ENCODE measurements at places on chromosomes 7 and 10.

DNA sequence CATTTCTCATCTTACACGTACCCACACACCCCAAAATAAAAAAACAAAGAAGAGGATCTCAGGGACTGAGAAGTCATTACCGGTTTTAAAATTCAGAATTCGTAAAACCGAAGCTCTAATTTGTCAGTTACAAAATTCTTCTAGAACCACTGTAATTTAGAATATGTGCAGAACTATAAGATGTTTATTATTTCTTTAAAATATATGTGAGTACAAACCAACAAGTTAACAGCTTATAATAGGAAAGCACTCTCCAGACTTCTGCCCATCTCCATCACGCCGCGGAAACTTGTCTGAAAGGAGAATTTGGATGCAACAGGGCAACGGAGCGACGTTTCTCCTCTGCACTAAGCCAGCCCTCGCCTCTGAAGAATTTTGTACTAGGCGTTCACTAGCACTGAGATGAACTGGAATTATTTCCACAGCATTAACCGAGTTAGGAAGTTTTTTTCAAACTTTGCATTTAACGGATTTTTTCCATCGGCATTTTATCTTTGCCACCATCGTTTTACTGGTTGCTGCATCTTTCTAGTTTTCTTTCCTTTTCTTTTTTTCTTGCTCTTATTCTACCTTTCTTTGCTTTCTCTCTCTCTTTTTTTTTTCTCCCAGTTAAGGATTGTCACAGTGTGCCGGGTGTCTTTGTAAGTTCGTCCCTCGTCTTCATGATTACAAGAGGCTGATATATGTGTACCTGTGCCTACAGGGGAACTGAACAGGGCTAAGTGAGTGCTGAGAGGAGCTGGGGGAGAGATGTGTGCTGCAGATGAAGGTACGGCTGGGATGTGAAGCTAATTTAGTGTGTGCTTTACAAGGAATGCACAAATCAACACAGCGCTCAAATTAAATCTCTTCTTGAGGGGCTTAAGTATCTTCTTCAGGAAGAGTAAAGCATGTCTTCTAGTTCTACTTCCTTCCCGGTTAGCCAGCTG is 295.9 kb upstream of the NFE2L3 start:
- no peak for DNase-seq

DNA sequence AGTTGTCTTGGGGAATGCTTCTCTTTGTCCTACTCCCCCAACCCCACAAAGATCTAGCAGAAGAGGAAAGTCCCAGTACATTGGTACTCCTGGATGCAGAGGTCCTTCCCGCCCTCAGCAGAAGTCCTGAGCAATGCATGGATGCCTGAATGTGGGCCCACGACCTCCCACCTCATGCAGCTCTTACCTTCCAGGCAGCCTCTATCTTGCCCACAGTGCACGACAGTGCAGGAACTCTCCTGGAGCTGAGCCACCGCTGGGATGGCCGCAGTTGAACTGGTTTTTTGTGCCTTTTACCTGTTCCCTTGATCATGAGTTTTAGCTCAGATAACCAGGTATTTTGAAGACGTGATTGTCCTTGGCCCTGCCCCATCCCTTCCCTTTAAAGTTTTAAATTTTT is 37.9 kb downstream of the LRRC4 start:
- DNase-seq: no peak

DNA sequence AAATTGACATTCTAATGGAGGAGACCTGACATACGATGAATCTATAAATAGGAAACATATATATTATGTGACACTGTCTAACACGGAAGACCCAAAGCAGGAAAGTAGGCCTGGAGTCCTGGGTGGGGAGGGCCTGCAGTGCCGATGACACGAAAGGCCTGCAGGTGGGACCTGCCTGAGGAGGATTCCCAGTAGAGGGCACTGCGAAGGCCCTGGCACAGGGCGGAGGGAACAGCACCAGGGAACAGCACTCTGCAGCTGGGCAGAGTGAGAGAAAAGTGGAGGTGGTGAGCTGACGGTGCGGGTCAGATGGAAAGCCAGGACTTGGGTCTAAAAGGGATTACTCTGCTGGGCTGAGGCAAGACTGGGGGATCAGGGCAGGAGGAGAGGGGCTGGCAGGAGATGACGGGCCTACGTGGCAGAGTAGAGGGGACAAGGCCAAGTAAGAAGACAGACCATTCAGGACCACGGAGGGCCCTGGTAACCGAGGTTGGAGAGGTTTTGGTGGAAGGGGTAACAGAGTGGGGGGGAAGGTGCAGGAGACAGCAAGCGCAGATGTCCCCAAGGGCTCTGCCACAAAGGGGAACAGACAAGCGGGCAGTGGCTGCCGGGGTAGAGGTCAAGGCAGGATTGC is 8.1 kb downstream of the ZNF746 start:
- DNase-seq: no peak

DNA sequence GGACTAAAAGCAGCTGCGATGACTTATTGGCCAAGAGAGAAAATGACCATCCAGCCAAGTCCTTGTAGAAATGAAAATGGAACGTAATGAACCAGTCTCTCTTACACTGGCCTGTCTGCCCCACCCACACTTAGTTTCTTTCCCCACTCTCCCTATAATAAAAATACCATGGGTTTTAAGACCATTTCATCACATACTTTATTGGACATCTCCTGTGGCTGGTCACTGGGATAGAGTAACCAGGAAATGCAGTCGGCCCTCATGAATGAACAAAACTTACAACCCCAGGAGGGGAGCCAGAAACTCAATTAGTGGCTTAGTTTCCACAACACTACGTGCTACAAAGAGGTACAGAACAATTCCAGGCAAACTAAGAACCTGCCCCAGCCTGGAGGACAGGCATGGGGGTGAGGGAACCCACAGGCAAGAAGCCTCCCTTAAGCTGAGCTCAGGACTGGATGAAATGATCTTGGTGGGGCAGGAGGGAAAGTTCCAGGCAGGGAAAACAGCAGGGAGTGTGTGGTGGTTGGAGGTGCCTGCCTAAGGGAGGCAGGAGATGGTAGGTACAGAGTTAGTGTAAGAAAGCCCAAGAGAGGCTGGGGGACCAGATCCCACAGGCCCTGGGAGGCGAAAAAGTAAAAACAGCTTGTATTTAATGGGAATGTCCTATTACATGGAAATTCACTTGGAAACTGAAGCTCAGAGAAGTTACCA is 29.6 kb downstream of the MKI67 start:
- no peak for DNase-seq

- DNase-seq: no peak
Observed at GRCh38 chr10:9910446-9910845, 1107.2 kb upstream of the CELF2 start.

GRCh38 chr7:108402865-108403264 is 53.4 kb downstream of the NRCAM start:
- no peak for DNase-seq

GRCh38 chr10:6607182-6607581 is 27.1 kb upstream of the PRKCQ start:
- DNase-seq: no peak

DNA sequence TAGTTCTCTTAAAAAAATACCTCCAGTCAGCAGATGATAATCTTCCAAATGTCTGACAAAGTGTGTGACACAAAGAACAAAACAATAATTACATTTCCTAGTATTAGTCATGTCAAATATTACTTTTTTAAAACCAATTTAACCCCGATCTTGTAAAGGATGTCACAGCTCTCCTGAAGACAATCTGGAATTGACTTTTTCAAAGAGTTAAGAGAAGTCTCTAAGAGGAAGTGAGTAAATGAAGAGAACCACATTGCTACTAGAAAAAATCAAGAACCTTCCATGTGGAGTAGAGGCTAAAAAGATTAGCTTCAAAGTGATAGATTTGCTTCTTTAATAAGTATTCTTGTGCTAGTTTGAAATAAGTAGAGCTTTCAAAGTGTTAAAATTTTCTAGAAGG is 218.2 kb upstream of the IMMP2L start:
- DNase-seq: no peak

GRCh38 chr7:48091506-48092433 is 2.7 kb downstream of the UPP1 start:
- DNase-seq: no peak

GRCh38 chr10:521261-522250 is 167.9 kb downstream of the DIP2C start:
- no peak for DNase-seq

GRCh38 chr7:11458736-11459483 is 373.1 kb downstream of the THSD7A start:
- DNase-seq: no peak

- no peak for DNase-seq
Observed at GRCh38 chr7:25844102-25844870, 307.7 kb upstream of the NFE2L3 start.

DNA sequence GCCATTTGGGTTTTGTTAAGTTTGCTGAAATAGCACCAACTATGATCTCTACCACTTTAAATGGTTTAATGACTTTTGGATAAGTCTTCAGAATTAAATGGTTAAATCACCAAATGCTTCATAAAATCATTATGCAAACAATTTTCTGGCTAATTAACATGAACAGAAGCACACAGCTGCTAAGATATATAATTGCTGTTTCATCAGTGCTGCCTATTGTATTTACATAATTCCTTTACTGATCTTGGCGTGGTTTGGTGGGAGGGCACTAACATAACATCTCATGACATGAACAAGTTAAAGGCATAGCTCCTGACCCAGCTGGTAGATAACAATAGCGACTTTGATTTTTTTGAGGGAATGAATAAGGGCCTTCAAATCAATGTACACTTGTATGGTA is 94.1 kb downstream of the FZD1 start:
- no peak for DNase-seq

DNA sequence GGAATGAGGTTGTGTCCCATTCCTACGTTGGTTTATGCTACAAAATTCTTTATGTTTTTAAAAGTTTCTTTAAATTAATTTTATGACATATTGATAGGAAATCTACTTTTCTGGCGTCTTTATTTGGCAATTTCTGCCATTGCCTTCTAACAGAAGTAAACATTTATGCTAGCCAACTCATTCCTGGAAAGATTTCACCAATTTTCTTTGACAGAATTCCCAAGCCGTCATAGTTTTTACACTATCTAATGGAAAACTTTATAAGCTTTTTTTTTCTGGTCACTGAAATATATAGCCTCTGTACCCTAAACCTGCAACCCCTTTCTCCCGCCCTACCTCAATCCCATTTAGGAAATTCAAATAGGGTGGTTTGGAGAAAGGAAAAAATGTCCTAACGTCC is 6.1 kb upstream of the TCAF1 start:
- no peak for DNase-seq

DNA sequence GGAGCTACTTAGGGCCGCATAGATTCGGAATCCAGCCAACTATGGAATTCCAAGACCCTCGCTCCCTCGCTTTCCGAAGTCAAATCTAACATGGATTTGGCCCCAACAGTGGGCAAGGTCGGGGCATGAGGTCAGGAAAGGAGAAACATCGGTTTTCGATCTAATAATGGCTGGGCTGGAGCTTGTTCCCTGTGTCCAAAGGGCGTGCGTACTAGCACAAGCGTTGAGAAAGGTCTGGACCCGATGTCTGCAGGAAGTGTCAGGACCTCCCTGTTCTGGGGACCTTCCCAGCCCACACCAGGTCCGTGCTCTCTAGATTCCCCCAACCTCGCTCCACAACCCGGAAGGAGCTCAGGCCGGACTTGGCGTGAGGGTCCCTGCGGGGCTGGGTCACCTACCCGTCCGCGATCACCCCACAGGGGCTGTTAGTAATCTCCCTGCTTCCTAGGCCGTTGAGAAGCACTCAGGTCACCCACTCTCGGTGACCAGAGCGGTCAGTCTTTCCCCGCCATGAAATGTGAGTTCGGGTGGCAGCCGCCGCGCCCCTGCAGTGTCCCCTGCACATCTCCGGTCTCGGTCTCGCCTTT is 4.8 kb downstream of the FEZF1 start:
- DNase-seq: no peak

DNA sequence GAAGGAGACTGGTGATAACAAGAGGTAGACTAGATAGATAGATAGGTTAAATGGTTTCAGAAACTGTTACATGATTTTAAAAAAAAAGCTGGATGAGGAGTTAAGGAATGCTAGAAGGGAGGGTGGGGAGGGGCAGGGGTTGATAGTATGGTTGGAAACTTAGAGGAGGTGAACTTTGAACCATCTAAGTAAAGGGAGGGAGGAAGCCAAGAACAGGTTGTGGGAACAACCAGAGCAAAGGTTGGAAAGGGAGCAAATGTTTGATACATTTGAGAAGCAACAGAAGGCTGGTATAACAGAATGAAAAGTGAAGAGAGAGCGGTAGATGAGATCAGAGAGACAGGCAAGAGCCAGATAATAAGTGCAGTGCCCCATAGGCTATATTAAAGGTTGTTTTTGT is 224.8 kb downstream of the FOXP2 start:
- no peak for DNase-seq

DNA sequence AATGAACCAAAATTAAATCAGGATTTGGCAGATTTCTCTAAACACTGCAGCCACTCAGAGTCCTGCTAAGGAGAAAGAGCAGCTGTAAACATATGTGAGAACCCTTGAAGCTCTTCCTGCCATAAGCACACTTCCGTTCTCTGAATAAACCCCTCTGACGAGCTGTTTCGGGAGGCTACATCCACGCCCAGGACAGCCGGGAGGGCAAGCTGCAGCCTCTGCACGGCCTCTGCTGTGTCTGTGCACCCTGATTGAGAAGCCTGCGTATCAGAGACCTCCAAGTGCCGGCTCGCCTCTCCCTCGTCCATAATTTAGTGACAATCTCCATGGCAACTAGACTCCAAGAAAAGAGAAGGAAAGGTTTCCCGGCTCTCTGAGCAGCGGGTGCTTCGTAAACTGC is 114.4 kb downstream of the PTPRN2 start:
- no peak for DNase-seq

DNA sequence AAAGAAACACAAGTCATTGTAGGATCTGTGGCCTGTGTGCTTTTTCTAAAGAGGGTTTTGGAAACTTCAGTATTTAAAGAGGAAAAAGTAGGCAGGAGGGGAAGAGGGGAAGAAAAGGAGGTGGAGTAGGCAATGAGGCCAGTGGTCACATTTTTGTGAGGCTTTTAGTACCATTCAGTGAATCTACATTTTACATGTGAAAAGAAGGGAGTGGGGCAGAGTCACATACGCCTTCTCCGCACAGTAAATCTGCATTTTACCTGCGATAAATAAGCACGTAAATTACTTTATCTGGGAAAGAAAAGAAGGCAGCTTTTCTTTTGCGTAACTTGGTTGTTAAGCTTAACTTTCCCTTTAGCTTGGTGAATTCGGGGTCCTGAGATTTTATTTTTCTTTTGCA is 13.2 kb downstream of the CHST12 start:
- no peak for DNase-seq

DNA sequence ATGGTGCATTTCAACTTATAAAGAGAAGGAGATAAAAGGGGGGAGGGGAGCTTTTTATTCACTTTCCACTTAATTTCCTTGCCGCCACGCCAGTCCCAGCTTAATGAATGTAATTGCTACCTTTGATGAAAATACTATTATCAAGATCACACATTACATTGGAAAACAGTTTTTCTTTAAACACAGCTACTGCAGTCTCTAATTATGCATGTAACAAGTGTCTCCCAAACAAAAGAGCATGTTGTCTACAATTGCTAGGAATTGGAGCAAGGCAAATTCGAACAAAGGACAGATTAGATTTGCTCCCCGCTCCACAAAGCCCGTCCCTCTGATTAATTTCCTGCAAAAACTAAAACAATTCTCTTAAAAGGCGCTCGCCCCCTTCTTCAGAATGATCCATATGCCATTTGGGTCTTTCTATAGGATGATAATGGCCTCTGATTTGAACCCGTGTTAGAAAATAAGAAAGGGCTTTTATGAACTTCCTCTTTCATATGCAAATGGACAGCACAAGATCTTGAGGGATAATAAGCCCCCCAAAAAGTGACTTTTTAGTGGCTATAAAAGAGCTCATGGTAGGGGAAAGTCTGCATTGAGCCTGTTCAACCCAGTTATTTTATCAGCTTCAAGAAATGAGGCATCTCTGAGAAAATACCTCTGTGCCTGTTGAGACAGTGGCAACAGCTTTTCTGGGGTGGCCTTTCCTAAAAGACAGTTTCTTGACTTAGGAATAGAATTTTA is 60.6 kb downstream of the ACADSB start:
- no peak for DNase-seq
